ENCODE measurements at places on chromosomes 4 and X. TPM values are rescaled to one million over a fixed set of nuclear protein-coding genes. Genes with fewer than 3 reads are reported as not detected.

Gene PSMD10
- total RNA-seq = 41.1 TPM

Gene ZNF185
- 5.9 TPM for total RNA-seq

Gene USP26
- total RNA-seq = not detected

Gene STPG2
- not detected for total RNA-seq

Gene RNF150
- total RNA-seq = 0.14 TPM

Gene ZNF630
- total RNA-seq = 2.7 TPM

Gene IL2RG
- total RNA-seq = 5.1 TPM

- no peak overlapping the region for H3K27ac ChIP-seq
- no peaks in the 10 kb centered on the region for H3K4me1 ChIP-seq
- DNase-seq = no peak
- H3K36me3 ChIP-seq = no peaks in the 10 kb centered on the region
These were observed 327.7 kb downstream of the DKK2 start for GRCh38 chr4:106708464-106708816.

DNA sequence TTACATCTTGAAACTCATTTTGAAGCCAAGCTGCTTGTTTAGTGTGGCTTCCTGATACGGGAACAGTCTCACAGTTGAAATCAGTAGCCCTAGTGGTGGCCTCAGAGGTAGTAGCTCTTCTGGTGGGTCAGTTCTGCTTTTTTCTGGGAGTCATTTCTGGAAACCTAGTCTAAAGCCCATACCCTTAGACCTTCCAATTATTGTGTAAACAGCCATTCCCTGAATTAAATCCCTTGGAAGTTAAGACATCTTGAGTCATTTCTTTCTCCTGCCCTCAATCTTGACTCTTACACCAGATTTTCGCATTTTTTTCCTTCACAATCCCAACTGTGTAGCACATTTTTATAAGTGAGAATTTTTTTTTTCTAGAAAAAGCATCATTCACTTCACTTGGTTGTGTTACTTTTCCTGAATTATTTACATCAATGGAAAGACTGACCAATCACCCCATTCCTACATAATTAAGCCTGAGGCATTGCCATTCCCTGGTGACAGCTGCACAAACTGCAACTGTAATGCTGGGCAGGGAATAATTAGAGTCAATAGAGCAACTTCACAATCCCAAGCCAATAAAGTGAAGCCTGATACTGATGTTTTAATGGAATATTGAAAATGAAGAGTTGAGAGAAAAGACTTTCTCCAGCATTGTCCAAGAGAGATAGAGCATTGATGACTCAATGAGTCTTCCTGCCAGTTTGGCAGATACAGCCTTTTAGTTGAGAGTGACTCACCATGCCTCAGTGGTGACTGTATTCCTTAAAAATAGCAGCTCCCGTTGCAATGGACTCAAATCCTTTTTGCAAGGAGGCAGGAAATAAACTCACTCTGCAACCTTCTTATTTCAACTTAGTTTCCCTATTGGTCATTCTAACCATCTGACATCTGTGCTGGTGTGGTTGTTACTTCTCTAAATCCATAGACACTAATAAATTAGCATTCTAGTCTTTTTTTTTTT is 13.0 kb upstream of the SEPSECS start:
- H3K27ac ChIP-seq = no peak overlapping the region
- H3K36me3 ChIP-seq = no peaks in the 10 kb centered on the region
- DNase-seq = no peak
- H3K4me3 ChIP-seq = no peak overlapping the region
- no peaks in the 10 kb centered on the region for H3K27me3 ChIP-seq
- peaks cover under 1% of the 10 kb centered on the region for H3K4me1 ChIP-seq

DNA sequence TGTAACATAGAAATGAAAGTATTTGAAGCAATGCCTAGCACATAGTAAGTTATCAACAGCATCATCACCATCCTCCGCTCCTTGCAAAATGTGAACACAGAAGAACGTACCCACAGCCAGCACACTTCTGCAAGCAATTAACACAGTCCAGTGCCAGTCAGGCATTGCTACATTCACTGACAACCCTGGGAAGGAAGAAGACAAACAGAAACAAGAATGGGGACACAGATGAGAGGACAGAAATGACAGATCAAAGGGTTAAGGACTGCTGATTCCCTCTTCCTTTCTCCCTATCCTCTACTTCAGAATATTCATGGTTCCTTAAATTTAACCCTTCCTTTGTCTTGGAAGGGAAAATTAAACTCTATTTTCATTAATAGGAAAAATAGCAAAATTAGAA is 53.1 kb downstream of the CHM start:
- no peak for DNase-seq
- H3K27me3 ChIP-seq = no peaks in the 10 kb centered on the region
- H3K4me1 ChIP-seq = no peaks in the 10 kb centered on the region
- H3K27ac ChIP-seq = no peak overlapping the region
- no peaks in the 10 kb centered on the region for H3K36me3 ChIP-seq

DNA sequence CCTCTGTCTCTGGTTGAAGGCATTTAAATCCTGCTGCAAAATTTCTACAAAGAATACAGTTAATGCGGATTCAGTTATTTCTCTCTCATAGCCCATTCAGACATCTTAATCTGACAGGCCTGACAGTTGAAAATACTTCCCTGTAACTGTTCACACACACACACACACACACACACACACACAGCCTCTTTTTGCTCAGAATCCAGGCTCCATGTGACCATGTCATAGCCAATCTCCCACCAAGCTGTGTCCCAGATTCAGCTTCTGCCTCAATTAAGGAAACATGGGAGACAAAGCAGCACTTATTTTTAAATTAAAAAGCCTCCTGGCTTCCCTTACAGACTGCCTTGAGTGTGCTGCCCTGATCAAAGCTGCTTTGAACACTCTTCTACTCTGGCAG is 49.3 kb upstream of the EFHC2 start:
- H3K27ac ChIP-seq = no peak overlapping the region
- H3K4me1 ChIP-seq = no peaks in the 10 kb centered on the region
- DNase-seq = no peak
